LHCN-M2 (cell line): ENCODE measurements at places on chromosomes 13 and 19. TPM values are rescaled to one million over a fixed set of nuclear protein-coding genes. Genes with fewer than 3 reads are reported as not detected.
A peak's percentile ranks its signal among the peaks of the same experiment; 100 is the strongest.

GRCh38 chr19:3669082-3669946 is 31.0 kb downstream of the PIP5K1C start:
- DNase-seq, result no peak

DNA sequence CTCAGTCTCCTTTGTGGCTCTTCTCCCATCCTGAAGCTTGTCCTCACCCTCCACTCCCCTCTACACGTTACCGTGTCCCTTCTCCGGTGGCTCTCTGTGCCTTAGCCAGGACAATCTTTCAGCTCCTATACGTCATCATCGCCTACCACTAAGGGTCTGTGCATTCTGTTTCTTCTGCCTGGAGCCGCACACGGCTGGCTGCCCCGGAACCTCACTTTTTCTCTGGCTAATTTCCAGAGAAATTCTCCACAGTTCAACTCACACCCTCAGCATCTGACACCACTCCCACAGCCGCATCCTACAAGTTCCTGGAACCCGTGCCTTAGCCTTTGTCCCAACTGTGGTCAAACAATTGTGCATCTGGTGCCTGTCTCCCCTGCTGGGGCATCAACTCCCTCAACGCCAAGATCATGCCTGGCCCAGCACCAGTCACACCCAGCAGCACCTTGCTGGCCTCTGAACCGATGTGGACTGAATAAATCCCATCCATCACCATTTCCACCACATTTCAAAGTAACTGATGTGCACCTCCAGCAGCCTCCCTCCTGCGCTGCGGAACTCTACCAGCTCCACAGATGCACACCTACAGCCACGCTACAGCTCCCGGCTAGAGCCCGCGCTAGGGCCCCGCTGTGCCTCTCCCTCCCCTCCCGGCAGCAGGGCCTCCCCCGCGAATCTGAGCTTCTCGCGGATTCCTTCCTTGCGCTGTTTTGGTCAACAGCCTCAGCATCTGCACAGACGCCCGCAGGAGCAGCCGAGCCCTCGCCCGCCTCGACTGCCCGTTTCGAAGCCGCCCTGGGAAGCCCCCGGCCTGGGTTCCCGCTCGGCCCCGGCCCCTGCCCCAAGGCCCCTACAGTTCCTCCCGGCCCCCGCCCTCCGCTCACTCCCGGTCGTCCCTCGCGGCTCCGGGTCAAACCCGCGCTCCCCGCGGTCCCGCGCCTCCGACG is 689 bp downstream of the DCUN1D2 start:
- peak; percentile 48 for DNase-seq

DNA sequence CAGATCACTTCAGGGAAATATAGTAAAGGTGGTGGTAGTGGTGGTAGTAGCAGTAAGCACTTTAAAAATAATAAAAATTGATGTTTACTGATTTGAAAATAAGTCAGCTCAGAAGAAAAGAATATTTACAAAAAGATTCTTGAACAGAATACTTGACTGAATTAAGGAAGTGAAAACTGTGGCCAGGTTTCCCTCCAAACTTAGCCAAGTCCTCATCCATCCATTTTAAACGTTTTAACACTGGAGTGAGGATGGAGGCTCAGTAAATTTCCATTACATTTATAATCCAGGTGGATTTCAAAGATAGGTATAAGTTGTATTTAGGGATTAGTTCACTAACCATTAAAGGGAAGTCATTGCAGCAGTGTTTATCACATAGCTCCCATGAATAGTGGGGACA is 221.5 kb downstream of the RGCC start:
- DNase-seq, result no peak

- no peak for DNase-seq
Measured at GRCh38 chr13:33016414-33017322, at the start of gene KL. Gene KL, plus strand, starts transcription at chr13:33016423. Its CDS starts 18 bp downstream, at chr13:33016441.

DNA sequence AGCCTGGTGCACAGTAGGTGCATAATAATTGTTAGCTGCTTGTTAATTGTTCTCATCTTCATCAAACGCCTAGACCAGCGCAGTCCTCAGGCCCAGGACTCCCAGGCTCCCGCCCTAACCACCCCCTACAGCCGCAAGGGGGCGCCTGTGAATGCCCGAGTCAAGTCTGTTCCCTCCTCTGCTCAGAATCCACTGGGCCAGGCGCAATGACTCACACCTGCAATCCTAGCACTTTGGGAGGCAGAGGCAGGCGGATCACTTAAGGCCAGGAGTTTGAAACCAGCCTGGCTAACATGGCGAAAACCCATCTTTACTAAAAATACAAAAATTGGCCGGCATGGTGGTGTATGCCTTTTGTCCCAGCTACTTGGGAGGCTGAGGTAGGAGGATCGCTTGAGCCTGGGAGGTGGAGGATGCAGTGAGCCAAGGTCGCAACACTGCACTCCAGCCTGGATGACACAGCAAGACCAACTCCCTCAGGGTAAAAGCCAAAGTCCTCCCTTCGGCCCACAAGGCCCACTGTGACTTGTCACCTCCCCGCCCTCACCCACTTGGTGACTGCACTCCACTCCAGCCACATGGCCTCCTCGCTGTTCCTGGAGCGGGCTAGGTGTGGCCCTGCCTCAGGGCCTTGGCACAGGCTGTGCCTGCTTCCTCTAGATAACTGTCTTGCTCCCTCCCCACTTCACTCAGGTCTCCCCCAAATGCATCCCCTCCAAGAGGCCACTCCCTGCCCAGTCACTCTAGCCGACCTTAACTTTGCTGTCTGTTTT is 9.1 kb downstream of the ZNF653 start:
- peak; percentile 78 for DNase-seq

- no peak for DNase-seq
Measured at GRCh38 chr19:32195706-32196610, 149.5 kb upstream of the ZNF507 start.

ATP8B3 gene
- total RNA-seq, result 4.9 and 6.5 TPM in 2 replicates
